ENCODE measurements at places on chromosomes 1 and 21.

- no peak for DNase-seq
Measured at GRCh38 chr1:236692128-236692527, 5.8 kb downstream of the ACTN2 start.

DNA sequence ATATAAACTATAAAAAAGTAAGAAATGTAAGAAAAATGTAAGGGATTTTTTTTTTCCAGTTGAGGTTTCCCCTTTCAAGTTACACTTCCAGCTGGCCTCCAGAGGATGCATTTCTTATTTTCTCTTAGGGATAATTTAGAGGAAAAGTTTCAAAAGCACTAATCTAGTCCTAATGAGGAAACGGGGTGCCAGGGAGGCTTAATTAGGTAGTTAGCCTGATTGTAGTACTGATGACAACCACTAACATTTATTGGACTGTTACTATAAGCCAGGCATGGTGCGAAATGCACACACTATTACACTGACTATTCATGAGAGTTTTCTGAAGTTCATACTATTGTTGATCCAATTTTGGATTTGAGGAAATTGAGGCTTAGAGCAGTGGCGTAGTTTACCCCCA is 290.8 kb upstream of the FMN2 start:
- DNase-seq: no peak

DNA sequence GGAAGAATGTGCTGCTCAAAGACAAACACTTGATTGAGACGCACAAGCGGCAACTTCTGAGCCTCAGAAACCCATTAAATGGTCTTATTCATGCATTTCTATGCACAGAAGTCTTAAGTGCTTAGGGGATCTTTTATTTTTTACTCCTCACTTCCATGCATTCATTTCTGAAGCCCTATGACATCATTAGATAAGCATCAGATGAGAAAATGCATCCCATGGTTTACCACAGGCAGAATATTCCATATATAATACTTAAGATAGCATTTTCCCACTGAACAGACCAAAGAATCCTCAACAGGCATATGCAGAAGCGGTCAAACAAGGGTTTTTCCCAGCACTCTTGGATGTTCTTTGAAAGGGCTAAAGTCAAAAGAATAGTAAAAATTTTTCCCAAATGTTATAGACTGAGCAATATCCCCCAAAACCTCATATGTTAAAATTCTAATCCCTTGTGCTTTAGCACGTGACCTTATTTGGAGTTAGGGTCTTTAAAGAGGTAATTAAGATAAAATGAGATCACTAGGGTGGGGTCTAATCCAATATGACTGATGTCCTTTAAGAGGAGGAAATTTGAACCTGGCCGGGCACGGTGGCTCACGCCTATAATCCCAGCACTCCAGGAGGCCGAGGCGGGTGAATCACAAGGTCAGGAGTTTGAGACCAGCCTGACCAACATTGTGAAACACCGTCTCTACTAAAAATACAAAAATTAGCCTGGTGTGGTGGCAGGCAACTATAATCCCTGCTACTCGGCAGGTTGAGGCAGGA is 22.6 kb upstream of the FAM89A start:
- DNase-seq: no peak

- no peak for DNase-seq
Measured at GRCh38 chr1:16110884-16111283, 37.4 kb upstream of the FAM131C start.

GRCh38 chr1:233279971-233280370 is 15.6 kb downstream of the PCNX2 start:
- DNase-seq: no peak

DNA sequence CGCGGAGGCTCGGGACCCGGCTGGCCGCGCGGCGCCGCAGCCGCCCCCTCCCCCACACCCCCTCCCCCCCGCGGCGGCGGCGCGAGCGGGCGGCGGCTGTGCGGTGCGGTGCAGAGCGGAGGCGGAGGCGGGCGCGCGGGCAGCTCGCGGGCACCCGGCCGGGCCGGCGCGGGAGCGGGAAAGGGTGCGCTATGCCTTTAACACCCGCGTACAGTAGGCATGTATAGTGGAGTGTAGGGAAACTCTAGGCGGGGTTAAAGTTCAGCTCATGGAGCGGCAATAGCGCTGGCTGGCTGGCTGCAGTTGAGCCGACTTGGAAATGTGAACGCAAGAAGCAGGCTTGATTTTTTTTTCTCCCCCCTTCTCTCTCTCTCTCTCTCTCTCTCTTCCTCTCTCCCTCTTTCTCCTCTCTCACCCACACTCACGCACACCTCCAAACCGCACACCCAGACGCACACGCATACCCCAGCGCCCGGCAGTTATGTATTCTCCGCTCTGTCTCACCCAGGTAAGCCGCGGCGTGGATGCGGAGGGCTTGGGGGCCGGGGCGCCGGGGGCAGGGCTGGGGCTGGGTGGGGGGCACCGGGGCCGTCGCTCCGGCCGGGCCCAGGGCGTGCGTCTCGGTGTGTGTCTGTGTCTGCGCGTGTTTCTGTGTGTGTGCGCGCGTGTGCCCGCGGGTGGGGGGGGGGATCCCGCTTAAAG is at the start of gene NFIA:
NFIA (plus strand) TSS at position 251 of the 702 bp plus-strand sequence.
- no peak for DNase-seq

DNA sequence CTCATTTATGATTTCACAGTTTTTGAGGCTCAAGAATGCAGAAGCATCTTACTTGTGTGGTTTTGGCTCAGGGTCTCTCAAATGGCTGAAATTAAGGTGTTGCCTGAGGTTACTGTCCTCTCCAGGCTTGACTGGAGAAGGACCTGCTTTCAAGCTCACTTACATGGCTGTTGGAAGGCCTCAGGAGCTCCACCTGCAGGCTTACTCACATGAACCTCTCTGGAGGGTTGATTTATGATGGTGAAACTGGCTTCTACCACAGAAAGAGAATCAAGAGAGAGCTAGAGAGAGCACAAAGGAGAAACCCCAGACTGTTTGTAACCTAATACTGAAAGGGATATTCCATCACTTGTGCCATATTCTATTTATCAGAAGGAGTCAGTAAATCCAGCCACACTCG is 6.2 kb upstream of the KCNK2 start:
- no peak for DNase-seq

DNA sequence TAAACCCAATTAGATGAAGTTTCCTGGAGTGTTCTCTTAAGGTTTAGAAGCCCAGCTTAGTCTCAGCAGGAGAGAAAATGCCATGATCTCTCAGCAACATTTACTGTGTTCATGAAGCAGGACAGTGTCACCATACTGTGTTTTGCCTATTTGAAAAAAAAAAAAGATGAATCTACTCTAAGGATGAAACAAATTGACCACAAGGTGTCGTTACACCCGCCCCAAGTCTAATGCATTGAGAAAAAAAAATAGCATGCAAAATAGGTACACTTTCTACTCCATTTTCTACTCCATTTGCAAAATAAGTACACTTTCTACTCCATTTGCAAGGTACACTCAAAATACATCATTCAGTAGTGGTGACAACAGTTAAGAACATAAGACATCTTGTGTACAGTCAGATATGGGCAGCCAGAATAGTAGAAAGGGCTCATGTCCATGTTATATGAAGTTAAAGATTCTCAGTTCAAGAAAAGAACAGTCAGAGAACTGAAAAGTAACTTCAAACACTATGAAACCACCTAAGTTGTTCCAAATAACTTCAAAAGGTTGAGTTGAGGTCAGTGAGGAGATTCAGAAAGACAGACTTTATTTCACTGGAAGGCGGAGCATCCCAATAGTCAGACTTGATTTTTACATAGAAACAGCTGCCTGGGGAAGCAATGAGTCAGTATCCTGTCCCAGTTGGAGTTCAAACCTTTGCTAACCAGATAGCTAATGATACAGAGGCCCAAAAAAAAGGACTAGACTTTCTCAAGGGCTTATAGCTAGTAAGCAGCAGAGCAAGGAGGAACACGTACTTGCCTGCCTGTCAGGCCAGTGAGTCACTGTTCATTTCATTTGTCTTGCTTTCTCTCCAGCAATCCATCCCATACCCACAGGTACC is 13.3 kb downstream of the PLPPR5 start:
- DNase-seq: peak; percentile 12

- DNase-seq: no peak
Measured at GRCh38 chr1:116371752-116372151, 1.3 kb upstream of the ATP1A1 start.

DNA sequence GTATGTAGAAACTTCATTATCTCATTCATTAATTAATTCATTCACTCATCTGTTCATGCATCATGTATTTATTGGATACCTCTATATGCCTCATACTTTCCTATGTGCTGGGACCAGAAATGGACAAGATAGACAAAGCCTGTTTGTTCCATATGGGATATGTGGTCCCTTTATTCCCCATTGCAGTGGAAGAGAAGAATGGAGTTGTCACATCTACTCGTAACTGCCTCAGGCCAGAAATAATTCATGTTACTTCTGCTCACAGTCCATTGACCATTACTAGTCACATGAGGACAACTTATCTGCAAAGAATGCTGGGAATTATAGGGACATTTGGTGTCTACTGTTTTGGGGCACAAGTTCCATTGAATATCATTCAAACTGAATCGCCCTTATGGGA is 327.8 kb downstream of the MATN1 start:
- no peak for DNase-seq

- no peak for DNase-seq
Measured at GRCh38 chr1:64137412-64137803, 66.0 kb upstream of the UBE2U start.

DNA sequence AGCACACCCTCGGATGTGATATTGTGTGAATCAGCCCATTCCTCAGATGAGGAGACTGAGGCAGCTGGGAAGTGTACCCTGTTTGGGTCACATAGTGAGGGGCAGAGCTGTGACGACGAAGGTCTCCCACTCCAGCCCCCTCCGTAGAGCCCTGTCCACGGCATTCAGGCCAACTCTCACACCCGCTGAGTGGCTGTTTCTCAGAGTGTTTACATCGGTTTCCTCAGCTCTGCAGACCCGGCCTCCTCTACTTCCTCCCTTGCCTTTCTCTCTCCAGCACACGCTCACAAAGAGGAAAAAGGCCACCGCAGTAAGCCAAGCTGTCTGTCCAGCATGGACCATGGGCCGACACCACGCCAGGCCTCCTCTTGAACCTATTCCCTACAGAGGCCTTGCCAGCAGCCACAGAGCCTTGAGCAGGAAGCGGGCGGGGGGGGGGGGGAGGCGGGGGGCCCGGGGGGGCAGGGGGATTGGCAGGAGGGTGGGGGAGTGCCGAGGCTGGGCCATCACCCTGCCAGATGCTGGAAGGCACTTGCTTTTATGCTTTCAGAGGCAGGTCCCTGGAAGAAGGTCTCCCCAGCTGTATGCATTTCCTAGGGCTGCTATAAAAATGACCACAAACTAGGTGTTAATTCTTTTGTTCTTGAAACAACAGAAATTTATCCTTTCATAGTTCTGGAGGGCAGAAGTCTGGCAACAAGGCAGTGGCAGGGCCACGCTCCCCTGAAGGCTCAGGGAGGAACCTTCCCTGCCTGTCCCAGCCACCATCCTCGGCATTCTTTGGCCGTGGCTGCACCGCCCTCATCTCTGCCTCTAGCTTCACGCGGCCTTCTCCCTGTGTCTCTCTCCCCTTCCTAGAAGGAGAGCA is 178.4 kb downstream of the PSMG1 start:
- no peak for DNase-seq

DNA sequence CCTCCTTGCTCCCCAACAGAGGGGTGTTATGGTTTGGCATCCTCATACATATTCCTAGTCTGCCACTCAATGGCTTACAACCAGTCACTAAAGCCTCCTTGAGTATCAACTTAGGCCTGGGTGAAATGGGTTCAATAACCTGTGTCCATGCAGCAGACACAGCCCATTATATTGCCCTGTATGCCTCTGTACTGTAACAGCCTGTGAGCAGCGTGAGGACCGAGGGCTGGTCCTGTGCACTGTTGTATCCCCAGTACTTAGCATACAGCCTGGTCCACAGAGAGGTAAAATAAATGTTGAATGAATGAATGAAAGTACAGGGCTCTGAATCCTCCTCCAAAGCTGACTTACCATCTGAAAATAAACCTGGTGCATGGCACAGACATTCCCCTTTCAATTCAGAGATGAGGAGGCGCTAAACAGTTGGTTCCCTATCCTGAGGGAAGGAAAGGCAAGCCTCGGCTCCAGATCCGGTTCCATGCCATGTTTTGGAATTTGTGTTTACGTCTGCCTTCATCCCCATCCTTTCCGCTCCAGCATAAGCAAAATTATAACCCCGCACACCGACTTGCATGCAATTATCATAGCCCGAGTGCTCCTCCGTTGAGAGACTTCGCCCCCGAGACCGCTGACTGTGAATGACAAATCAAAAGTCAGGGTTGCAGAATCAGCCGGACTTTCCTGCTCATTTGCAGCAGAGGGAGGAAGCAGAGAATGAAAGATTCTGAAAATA is 45.0 kb upstream of the DNAJC6 start:
- DNase-seq: no peak

- no peak for DNase-seq
Measured at GRCh38 chr1:32897082-32898049, 3.8 kb downstream of the TMEM54 start.

DNA sequence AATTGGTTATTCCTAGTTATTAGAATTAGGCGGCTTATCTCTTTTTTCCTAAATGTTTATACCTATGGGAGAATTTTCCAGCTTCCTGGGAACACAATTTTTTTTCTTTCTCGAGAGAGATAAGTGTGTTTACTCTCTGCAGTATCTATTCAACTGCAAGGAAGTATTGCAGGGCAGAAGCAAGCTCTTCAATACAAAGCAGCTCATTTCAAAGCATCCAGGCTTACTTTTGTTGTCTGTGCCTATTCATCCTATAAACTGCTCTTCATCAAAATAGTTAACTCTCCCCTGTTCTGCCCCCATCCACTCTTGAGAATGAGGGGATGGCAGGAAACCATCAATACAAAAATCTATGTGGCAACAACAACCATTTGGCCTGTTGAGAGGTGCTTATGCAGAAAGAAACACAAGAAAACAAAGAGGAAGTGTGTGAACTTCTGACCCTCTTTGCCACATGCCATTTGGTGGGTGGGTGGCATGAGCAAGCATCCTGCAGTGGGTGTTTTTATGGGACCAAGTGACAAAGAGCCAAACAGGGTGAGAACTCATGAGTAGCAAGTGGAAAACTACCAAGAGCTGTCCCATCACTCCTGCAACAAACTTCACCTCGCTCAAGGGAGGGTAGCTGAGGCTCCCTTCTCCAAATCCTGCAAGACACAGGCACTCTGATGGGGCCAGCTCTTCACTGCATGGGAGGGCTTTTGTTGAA is 50.6 kb upstream of the MRPS6 start:
- peak; percentile 42 for DNase-seq

GRCh38 chr1:177744906-177745305 is 225.0 kb downstream of the SEC16B start:
- DNase-seq: no peak

Measured in activated T-cell treated with anti-CD3 and anti-CD28 coated beads for 24 hours (primary cell).